Activated T-helper 1 cell treated with anti-CD3 and anti-CD28 coated beads, Interleukin-2, amount 50 U/mL, for 16 hours (primary cell): ENCODE measurements at places on chromosomes 4 and X.

GRCh38 chrX:152632445-152633097 lies 5.1 kb upstream of the GABRQ start:
- no peak for DNase-seq

DNA sequence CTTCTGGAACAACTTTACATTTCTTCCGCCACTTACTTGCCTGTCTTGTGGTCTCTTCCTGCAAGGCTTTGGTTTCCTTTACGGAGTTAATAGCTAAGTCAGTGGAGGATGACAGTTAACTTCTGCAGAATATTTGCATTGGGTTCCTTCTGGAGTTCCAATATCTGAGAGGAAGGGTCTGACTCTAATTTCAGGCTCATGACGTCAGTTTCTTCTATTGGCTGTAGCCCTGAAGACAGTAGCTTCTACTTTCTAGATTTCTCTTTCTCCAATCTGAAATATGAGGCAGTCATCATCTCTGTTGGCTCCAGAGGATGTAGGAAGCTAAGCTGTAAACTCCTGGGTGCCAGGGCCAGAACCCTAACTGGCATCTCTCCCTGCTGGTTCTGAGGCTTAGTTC lies 76.7 kb downstream of the FRMPD3 start:
- DNase-seq: no peak

DNA sequence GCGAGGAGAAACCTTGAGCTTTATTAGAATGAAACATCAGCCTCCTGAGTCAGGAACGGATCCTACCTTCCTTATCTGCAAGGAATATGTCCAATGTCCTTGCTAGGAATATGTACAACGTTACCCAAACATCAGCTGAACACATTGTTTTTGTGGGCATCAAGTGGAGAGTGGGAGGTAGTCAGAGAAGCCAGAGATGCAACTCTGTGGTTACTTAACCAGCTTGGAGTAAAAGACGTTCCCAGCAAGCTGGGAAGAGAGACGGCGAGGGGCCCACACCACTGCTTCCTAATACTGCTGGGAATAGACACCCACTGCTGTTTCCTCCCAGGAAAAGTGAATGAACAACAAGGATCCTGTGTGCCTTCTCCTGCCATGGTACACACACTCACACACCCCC lies 74.4 kb upstream of the PLAC1 start:
- no peak for DNase-seq

- no peak for DNase-seq
Measured at GRCh38 chrX:129717892-129718291, 20.9 kb upstream of the XPNPEP2 start.

GRCh38 chr4:15488658-15489470 lies 19.2 kb downstream of the CC2D2A start:
- DNase-seq: no peak

DNA sequence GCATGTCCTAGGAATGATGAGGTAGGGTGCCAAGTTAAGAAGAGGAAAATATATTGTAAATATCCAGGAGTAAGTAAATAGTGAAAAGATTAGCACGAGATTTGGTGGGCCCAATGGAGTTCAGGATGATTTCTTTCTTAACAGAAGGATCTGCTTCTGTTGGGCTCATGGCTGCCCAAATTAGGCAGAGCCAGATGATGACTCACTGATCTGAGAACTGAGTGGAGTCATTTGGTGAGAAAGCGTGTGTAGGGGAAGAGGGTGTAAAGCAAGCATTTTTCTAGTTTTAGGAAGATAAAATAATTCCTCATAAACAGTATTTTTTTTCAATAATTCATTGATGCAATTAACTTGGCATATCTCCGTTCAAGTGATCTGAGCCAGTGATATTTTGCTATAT lies 1.6 kb downstream of the TBX22 start:
- DNase-seq: no peak

GRCh38 chr4:149791851-149792250 lies 23.8 kb downstream of the IQCM start:
- DNase-seq: no peak

DNA sequence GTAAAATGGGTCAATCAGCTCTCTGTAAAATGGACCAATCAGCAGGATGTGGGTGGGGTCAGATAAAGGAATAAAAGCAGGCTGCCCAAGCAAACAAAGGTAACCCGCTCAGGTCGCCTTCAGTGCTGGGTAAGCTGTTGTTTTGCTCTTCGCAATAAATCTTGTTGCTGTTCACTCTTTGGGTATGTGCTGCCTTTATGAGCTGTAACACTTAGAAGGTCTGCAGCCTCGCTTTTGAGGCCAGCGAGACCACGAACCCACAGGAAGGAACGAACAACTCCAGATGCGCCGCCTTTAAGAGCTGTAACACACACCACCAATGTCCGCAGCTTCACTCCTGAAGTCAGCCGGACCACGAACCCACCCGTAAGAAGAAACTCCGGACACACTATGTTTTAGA lies 11.5 kb upstream of the CAMK2D start:
- DNase-seq: no peak

DNA sequence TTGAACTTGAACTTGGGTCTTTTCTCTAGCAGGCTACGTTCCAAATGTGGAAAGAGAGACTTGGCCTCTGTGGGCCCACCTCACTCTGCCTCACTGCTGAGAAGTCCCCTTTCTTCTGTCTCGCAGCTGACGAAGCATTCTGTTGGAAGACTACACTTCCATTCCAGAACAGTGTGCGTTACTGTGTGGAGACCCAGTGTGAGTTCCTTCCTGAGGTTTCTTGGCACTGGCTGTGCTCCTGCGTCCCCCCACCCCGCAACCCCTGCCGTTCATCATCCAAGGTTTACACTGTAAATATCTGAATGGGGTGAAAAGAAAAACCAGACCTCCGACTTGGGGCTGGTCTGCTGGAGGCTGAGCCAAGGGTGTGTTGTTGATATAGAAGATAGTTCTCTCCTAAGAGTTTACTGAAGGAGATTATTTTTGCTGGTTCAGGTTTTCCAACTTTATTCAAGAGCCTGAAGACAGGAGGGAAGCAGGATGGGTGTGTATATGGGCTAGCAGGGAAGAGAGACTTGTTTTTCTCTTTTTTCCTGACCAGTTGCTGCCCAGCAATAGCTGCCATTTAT lies 34.7 kb downstream of the NHSL2 start:
- DNase-seq: no peak

- no peak for DNase-seq
Measured at GRCh38 chrX:27884654-27885053, 76.9 kb downstream of the MAGEB10 start.

- no peak for DNase-seq
Measured at GRCh38 chrX:135275973-135276372, 24.1 kb downstream of the ETDA start.

- no peak for DNase-seq
Measured at GRCh38 chrX:101411984-101412383, 4.0 kb downstream of the HNRNPH2 start.

GRCh38 chr4:22991576-22991975 lies 298.8 kb downstream of the GBA3 start:
- no peak for DNase-seq

DNA sequence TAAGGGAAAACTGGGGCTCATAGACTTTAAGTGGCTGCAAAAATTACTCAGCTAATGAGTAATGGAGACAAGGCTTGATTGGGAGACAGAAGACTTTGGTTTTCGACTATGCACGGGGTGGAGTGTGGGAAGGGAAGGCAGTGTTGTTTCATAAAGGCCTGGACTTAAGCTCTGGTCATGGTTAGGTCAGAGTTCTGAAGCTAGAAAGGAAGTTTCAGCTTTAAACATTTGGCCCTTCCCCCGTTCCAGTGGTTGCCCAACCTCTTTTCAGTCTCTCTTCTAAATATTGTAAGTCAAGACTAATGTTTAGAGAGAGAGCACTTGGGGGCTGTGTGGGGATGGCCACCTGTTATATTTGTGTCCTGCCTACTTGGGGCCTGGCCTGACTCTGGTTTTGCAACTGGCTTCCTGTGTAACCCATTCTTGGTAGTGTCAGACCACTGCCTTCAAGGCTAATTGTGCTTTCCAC lies 21.0 kb downstream of the MSN start:
- no peak for DNase-seq

GRCh38 chr4:1329408-1330371 lies 17.3 kb upstream of the UVSSA start:
- DNase-seq: no peak

GRCh38 chr4:139054791-139055505 lies 39.4 kb downstream of the NOCT start:
- no peak for DNase-seq

DNA sequence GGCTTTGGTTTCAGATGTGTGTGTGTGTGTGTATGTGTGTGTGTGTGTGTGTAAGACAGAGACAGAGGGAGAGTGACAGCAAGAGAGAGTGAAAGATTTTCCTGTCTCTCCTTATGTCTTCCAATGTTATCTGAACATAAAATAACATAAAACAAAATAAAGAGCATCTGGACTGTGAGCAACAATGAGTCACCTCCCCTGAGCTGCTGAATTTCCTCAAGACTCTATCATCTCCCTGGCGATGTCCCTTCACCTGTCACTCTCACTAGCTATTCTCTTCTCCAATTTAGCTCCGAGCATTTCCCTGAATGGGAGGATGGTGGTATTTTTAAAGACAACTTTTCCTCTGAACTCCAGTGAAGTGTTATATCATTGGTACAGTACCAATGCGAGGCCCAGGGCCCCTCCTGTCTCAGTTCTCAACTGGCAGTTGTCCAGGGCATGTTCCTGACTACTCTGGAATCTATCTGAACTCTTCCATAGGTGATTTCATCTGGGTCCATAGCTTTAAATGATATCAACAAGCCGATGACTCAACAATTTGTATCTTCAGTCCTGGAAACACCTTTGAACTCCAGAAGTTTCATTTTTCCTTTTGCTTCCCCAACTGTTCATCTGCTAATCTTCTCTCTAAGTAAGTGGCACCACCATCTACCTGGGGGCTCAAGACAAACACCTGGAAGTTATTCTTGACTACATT lies 195.0 kb upstream of the CLNK start:
- DNase-seq: no peak

- no peak for DNase-seq
Measured at GRCh38 chrX:78322863-78323262, 4.5 kb downstream of the CYSLTR1 start.

- DNase-seq: no peak
Measured at GRCh38 chr4:13548059-13548983, 4.0 kb upstream of the NKX3-2 start.

DNA sequence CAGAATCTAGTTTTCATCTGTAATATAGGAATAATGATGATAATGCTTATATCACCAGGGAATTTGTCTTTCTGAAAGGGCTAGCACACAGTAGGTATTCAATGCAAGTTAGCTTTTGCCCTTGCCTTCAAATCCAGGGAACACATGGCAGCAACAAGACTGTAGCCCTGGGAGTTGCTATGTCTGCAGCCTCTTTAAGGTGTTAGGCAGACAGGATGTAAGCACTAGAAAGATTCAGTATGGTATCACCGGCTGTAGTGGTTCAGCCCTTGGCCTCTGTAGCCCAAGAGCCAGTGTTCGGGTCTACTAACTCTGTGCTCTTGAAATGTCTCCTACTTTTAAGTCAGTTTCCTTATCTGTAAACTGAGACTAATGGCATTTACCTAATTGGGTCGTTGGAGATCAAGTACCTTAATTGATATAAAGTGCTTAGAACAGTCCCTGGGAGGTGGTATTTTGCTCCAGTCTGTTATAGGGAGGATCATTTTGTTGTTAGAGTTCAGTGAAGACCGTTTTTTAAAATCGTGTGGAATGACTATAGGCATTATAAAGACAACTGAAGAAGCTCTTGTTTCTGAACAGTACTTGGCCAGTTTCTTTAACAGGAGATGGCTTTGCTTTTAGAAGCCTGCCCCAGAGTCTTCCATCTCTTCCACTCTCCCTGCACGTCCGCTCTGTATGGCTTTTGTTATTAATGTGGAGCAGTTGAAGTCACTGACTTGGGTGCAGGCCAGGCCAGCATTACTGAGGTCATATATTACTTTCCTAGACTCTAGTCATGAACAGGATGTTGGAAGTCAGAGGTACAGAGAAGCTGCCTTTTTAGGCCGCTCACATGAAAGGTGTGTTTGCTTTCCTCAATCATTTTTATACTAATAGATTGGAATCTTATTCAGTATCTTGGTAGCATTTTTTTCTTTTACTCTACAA lies 44.8 kb downstream of the GAB1 start:
- no peak for DNase-seq
